Vagina (tissue), 2 donors: ENCODE measurements at places on chromosomes 4 and X.

DNA sequence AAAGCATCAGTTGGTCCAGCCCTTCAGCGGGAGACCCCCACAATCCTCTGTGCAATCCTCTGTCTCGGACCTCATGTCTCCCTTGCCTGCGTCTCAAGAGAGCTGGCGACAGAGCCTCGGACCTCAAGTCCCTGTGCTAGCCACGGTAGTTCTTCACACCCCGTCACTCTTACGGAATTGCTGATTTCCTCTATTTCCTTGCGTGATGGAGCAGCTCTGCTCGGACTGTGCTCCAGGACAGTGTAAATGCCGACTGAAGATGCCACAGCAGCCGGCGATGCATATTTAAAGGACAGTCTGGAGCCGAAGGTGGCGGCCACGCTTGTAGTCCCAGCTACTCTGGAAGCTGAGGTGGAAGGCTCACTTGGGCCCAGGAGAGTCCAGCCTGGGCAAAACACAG lies 1.9 kb downstream of the GRK4 start:
- DNase-seq = peak; percentile 65

- no peak for DNase-seq
Observed at GRCh38 chr4:153639833-153640802, 44.0 kb upstream of the TLR2 start.

- no peak for DNase-seq
Observed at GRCh38 chr4:169189372-169189771, 81.4 kb downstream of the SH3RF1 start.

DNA sequence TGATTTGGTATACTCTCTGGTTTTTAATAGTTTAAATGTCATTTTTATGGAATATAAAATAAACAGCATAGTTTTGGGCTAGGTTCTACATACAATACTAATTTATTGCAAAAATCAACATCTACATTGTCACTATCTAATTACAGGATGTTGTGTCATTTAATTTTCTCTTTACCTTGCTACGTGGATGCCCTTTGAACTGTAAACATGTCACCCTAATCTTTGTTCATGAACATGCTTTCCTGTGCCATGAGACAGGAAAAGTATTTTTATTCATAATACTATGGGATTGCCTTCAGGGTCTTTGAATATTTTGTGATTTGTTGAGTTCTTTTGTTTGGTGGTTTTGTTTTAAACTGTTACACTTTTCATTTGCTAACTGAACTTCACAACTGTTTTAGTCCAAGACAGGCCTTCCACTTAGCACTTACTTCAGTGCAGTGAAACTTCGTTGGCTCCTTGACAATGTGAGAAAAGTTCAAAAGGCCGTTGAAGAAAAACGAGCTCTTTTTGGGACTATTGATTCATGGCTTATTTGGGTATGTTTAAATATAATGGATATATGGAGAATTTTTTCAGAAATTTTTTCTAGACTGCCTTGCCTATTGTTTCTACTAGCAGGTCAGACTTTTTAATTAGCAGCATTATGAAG lies 40.9 kb downstream of the GK start:
- no peak for DNase-seq

DNA sequence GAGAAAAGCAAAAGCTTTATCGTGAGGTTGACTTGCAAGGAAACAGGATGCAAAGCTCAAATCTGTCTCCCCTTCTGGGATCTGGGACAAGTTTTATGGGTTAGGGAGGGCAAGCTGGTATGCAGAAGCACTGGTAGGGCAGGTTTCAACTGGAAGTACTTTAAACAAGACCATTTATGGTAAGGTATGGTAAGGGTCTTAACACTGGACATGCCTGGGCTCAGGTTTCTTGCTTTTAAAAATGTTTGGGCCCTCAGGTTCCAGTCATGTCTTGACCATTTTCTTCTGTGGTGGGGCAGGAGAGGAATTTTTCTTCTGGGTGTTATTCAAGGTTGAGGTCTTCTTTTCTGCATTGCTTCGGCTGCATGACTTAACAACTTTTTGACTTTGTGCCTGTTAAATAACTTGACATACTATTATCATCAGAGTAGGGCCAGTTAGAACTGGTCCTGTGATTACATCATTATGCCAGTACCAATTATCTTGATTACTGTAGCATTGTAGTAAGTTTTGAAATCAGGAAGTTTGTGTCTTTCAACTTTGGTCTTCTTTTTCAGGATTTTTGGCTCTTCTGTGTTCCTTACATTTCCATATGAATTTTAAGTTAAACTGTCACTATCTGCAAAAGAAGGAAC lies 33.7 kb downstream of the CD38 start:
- no peak for DNase-seq

GRCh38 chr4:143404555-143404954 lies 67.9 kb downstream of the GAB1 start:
- DNase-seq = no peak

- no peak for DNase-seq
Observed at GRCh38 chrX:45592101-45592500, 391.4 kb upstream of the DIPK2B start.

GRCh38 chr4:79450053-79450452 lies 42.0 kb upstream of the GK2 start:
- no peak for DNase-seq

- DNase-seq = no peak
Observed at GRCh38 chr4:121684561-121684960, 12.2 kb downstream of the ANXA5 start.

DNA sequence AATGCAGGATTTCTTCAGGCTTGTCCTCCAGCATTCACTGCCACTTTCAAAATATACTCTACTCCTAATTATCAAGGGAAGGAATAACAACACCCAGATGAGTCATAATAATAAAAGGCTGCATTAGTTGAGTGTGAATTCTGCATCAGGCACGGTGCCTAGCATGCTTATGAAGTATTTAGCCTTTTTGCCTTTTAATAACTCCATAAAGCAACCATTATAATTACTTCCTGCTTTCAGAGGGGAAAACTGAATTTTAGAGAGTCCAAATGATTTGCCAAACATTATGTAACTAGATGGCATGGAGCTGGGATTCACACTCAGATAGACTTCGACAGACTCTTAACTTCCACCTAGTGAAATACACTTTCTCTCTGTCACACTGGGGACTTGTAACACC lies 2365.5 kb downstream of the PCDH7 start:
- no peak for DNase-seq

- DNase-seq = no peak
Observed at GRCh38 chrX:78329486-78329885, 2.1 kb upstream of the CYSLTR1 start.

- no peak for DNase-seq
Observed at GRCh38 chr4:183337349-183337748, 15.1 kb upstream of the CLDN24 start.

DNA sequence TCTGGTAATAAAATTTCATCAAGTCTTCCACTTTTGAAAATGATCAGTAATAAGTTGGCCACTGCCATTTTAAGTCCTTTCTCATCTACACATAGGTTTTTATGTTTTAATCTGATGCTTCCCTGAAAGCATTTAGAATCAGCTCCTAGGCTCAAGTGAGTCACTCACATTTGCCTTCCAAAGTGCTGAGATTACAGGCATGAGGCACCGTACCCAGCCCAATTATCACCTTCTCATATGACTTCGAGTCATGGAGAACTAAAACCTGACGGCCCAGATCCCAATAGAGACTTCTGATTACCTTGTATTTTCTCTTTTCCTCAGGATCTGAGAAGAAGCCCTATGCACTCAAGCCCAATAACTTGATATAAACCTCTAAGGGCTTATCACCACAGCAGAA lies 140.8 kb downstream of the OPHN1 start:
- DNase-seq = no peak

DNA sequence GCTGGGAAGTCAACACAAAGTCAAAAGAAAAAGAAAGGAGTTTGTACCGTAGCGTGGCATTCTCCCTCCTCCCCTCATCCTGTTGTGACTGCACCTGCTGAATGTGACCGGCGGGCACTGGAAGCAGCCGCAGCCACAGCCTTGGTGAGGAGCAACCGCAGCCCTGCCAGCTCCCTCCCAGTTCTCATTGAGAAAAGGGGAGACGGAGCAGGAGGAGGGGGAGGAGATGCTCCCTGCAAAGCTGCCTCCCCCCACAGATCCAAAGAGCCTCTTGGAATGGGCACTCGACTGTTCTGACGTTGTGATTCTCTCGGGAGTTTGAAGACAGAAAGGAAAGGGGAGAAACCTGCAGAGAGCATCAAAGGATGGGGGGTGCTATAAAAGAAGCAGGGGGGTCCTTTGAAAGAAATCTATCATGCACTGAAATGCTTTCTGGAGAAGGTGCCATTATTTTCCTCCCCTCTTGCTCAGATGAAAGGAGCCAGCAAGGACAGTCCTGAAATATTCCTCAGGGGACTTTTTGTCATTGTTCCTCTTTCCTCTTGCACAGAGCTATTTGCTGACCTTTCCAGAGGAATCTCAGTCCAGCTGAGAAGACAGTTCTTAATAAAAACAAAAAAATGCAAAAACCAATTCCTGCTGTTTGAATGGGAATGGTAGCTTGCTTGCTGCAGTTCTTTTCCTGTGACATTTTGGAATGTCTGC lies 429.7 kb downstream of the MAPK10 start:
- no peak for DNase-seq

DNA sequence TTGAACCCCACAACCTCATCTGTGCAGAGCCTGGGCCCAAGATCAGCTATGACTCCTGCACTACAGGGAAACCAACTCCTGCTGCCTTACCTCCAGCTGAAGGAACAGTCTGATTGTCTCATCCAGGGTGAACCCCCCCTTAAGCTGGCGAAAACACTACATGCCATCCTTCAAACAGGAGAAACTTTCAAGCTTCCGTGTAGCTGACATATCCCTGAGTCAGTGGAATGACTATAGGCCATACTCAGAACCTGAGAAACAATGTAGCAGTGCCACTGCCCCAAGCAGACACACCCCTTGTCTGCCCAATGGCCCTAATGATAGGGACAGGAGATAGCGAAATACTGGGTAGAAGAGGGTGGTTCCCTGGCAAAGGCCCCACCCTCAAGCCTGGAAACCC lies 213.6 kb upstream of the PGRMC2 start:
- no peak for DNase-seq

DNA sequence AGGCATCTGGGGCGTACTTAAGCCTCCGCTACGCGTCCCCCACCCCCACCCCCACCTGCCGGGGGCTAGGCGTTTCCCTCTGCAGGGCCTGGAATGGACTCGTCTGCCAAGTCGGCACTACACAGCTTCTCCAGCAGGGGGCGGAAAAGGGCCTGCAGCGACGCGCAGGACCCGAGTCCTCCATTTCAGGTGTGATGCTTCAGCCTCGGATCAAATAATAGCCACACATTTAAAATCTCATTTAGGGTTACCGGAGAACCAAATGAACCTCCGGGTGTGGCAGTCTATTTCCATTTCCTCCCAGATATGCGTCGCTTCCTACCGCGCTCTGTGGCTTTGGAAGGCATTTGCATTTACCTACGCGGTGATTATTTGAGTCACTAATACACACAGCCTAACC lies 2.9 kb downstream of the PAK3 start:
- no peak for DNase-seq

- DNase-seq = no peak
Observed at GRCh38 chr4:70948665-70949260, 44.7 kb upstream of the DCK start.

- no peak for DNase-seq
Observed at GRCh38 chr4:70667740-70668535, 1.6 kb upstream of the JCHAIN start.

- DNase-seq = no peak
Observed at GRCh38 chr4:157389741-157390140, 169.2 kb downstream of the GRIA2 start.

GRCh38 chr4:55253948-55254593 lies 92.0 kb upstream of the SRD5A3 start:
- no peak for DNase-seq

DNA sequence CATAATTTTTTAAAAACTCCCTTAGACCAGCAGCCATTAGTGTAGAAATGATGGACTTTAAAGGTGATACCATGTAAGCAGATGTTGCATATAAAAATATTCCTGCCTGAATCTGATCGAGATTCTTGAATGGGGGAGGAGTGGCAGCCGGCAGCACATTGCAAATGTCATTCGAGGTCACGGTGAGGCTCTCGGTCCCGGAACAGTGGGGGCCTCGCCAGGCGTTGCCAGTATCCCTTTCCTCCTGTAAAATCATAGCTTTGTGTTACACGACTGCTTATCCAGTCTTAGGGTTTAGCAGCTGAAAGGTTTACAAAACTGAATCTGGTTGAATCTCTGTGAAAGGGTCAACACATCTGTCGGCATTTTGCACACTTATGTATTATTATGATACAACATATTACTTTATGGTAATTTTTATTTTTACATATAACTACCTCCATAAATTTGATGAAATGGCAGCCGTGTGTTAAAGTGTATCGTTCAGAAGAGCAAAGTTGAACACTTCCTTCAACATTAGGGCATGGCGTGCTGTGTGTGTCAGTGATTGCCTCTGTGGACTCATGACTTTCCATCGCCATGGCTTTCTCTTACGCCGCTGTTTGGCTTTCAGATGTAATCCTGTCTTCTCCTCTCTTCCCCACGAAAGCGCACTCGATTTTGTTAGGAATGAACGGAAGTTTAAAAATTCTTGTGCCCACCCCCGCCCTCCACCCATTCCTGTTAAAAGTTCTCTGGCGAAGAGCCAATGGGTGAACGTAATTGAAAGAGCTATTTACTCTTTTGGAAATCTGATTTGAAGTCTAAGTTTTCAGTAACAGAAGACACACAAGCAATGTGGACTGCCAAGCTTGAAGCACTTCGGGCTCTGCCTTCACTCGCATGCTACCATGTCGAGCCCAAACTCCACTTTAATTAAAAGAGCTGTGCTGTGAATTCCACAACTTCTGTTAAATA lies 114.8 kb downstream of the STOX2 start:
- no peak for DNase-seq

GRCh38 chr4:138312536-138312911 lies 70.4 kb upstream of the SLC7A11 start:
- DNase-seq = no peak

DNA sequence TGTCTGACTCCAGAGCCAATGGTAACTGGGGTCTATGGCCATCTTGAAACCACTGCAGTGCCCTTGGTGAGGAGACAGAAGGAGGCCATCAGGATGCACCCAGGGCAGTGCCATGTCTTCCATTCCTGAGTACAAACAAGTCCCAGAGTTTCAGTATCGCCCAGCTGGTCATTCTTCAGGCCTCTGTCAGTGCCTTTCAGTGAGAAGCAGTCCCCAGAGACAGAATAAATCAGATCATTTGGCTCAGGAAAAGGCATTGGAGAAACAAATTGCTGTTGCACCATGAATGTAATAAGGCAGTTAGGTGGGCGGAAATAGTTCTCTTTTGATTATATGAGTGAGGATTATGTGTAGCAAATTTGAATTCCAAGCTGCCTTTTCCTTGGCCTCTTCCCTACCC lies 21.3 kb downstream of the ADGRG4 start:
- DNase-seq = no peak

DNA sequence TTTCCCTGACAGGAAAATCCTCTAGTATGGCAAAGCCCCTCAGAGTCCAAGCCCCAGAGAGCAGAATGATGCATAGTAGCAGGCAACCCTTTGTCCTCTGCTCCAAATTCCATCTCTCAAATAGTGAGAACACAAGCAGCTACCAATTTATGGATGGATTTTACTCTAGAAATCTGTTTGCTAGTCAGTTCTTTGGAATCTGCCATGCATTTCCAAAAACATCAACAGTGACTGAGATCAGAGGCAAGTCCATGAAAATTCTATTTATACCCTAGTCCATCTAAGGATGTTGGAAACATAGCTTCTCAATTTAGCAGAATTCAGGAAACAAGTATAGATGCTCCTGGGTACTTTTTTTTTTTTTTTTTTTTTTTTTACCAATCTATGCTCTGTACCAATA lies 10.0 kb upstream of the CC2D2A start:
- DNase-seq = no peak

GRCh38 chr4:6999172-7000086 lies 43.7 kb upstream of the TADA2B start:
- DNase-seq = no peak

GRCh38 chr4:129978315-129978714 lies 882.4 kb downstream of the C4orf33 start:
- no peak for DNase-seq
